ENCODE measurements at places on chromosomes 3 and 15.

GRCh38 chr3:101876142-101876541 is 26.8 kb downstream of the NFKBIZ start:
- no peak for DNase-seq

- no peak for DNase-seq
These were observed 89.0 kb upstream of the STRIT1 start for GRCh38 chr3:155382396-155383042.

DNA sequence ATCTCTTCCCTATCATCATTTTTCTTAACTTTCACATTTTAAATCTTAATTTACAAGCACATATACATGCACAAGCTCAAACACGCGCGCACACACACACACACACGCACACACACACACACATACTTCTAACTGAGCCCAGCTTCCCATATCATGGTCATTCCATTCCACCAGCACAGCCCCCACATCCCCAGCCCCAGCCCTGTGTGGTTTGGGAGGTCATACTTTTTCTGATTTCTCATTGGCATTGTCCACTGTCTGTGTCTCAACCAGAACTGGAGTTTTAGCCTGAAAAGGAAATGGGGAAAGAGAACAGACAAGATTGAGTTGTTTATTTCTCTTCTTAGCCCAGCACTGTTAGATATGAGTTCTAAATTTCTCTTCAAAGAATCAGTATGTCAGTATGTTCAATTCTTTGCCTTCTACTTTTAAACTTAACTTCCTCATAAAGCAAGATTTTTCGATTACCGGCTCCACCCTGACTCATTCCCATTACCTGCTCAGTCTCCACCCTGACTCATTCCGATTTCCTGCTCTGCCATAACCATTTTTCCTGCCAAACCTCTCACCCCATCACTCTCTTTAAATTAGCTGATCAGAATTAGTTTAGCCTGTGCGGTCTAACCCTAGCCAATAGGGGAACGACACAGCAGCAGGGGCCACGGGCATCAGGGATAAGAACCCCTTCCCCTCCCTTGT is 6.4 kb downstream of the IQCF1 start:
- no peak for DNase-seq

GRCh38 chr15:98856532-98856907 is 151.1 kb downstream of the PGPEP1L start:
- no peak for DNase-seq

DNA sequence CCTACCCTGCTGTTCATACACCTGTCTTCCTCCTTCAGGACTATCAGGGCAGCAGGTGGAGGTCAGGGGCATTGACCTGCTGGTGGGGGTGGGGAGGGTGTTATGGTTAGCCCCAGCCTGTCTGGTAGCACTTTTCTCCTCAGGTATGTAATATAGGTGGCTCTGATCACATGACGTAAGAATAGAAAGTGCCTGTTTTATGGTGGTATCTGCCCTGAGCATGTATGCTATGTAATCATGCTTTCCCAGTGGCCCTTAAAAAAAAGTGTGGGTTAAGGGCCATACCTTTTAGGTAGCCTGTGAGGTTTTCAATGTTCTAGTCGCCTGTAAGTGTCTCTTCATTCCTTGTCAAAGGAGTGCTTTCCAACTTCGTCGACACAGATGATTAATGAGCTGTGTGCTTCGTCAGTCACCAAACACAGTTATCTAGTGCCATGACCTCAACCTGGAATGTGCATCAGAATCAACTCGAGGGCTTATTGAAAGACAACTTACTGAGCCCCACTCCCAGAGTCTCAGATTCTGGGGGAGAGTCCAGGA is 86.3 kb downstream of the KLHL25 start:
- DNase-seq, result no peak

DNA sequence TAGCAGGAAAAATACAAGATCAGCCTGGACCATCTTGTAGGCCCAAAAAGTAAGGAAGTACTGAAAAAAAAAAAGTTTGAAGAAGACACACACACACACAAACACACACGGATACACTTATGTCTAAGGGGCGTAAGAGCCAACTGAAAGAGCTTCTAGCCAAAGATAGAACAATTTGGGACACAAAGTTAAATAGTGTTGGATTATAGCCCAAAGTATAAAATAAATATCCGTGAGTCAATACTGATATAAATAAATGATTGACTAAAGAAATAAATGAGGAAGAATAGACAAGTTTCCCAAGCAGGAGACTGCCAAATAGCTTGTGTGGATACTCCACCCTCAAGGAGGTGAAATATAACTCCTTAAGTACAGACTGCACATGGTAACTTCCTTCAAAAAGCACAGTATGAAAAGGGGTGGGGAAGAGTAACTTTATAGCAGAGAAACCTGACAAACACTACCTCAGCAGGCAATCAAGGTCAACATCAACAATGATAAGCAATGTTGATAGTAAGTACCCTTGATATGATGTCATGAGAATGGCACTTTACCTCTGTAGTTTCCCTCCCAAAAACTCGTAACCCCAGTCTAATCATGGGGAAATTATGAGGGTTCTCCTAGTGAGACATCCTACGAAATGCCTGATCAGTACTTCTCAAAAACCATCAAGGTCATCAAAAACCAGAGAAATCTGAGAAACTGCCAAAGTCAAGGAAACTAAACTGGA is 187.3 kb upstream of the ATP11B start:
- no peak for DNase-seq

DNA sequence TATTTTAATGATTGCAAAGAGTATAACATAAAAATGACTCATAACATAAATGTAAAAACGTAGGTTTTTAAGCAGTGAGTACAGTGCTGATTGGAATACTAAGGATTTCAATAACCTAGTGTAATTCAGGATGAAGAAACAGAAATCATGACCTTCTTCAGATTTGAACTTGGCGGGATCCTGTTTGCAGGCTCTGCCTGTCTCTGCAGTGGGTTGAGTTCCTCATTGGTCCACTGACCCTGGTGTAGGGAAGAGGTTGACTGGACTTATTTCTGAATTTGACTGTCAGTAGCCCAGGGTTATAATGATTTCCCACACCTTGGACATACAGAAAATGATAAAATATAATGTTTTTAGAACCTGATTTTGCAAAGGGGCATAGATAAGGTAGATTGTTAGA is 171.7 kb downstream of the FNDC3B start:
- no peak for DNase-seq

GRCh38 chr15:62124176-62124972 is 40.7 kb downstream of the C2CD4B start:
- DNase-seq, result no peak

DNA sequence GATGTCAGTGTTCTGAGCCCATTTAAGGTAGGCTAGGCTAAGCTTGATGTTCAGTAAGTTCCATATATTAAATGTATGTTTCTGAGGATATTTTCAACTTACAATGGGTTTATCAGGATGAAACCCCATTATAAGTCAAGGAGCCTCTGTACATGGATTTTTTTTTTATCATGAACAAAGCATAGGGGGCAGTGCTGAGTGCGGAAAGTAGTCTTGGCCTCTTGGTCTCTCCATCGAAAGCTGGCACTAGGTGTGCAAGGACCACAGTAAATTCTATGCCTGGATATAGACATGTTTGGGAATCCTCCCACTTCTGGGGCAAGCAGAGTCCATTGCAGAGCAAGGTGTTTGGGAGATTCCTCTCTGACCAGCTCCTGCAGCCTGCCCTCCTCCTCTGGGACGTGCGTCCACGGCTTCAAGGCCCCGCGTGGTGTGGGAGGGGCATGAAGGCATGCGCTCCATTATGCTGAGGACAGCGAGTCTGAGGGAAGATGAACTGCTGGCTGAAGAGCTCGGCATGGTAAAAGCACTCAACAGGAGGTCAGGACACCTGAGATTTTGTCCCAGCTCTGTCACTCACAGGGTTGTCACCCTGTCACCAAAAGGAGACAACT is 122.9 kb upstream of the LIPC start:
- DNase-seq, result no peak

- DNase-seq, result no peak
These were observed 597.2 kb upstream of the ADAMTS9 start for GRCh38 chr3:65284961-65285360.

DNA sequence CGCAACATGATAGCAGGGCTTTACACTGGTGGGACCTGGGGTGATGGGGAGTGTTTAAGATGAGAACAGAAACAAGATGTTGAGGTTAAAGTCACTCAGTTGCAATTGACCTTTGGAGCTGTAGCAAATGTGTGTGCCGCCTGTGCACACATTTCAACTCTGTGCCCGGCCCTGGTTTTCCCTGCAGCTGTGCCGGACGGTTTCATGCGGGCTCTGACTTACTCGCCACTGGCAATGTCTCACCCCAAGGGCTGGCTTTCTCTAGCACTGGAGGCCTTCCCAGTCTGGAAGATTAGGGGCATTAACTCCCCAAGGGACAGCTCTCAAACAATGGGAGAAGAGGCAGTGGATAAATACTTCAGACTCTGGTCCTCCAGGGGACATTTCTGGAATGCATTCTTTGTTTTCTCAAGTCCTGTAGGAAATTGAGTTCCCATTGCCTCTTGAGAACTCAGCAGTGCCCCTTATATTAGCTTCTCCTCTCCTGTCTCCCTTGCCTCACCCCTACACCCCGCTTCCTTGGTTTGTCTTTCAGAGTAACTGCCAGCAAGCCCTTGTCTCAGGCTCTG is 152.5 kb downstream of the EDEM1 start:
- DNase-seq, result no peak

DNA sequence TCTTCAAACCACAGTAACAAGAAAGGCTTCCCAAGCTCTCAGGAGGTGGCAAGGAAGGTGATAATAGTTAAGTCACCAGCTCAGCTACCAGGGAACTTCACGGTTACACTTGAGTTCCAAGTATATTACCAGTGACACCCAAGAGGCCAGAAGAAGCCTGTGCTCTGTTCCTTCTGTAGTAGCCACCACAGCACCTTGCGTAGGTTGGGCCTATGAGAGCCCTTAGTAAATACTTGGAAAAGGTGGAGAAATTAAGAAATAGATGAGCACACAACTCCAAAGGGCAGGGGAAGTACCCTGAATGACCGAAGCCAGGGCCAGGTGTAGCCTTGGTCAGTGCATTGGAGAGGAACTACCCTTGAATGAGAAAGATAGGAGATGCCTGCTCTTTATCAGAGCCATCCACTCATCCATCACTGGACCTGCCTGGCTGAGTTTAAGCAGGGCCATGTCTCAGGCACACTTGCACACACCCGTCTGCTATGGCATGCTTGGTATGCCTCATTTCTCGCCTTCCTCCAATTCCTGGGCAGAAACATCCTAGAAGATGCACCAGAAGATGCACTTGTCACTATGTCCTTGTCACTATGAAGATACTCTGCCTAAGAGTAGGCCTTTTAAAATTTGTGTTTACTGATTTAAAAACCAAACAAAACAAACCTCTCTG is 32.6 kb upstream of the NDUFB4 start:
- DNase-seq, result no peak

- no peak for DNase-seq
These were observed 33.0 kb downstream of the ANP32A start for GRCh38 chr15:68787609-68788263.

GRCh38 chr15:73755481-73755880 is 2.3 kb upstream of the INSYN1 start:
- DNase-seq, result no peak

GRCh38 chr15:36230776-36231175 is 348.6 kb upstream of the CDIN1 start:
- DNase-seq, result no peak

- DNase-seq, result no peak
These were observed 53.0 kb upstream of the ACTL6A start for GRCh38 chr3:179509701-179510100.

- no peak for DNase-seq
These were observed 72.3 kb upstream of the ST3GAL6 start for GRCh38 chr3:98690876-98691275.

DNA sequence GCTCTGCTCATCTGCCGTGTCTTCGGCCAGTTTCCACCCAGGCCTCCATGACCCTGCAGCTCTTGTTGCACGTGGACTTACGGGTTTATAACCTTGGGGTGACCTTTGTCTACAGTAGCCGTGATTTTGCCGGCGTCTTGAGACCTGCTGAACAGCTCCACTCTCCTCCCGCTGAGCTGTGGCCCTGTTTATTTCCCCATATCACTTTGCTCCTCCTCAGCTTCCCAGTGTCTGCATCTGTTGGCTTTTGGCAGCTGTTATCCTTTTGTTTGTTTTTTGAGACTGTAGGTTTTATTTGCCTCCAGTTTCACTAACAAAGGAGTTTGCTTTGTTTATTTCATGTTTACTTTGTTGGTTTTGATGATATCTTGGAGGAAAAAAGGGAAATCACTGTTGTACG is 29.3 kb upstream of the SLC28A1 start:
- DNase-seq, result no peak

GRCh38 chr15:94026458-94027304 is 204.7 kb upstream of the MCTP2 start:
- no peak for DNase-seq

DNA sequence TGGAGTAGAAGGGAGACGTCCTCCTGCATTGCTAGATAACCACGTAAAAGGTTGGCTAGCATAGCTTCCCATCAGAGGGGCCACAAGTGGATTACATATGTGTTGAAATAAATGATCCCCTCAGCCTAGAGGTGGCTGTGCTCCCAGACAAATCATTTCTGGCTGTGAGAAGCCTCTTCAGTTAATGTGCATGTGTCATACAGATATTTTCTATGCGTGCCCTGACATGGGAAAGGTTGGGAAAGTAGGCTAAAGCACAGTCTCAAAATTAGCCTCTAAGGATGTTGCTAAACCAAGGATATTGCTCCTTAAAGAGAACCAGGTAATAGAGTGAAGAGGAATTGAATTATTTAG is 17.8 kb downstream of the USP3 start:
- DNase-seq, result no peak

DNA sequence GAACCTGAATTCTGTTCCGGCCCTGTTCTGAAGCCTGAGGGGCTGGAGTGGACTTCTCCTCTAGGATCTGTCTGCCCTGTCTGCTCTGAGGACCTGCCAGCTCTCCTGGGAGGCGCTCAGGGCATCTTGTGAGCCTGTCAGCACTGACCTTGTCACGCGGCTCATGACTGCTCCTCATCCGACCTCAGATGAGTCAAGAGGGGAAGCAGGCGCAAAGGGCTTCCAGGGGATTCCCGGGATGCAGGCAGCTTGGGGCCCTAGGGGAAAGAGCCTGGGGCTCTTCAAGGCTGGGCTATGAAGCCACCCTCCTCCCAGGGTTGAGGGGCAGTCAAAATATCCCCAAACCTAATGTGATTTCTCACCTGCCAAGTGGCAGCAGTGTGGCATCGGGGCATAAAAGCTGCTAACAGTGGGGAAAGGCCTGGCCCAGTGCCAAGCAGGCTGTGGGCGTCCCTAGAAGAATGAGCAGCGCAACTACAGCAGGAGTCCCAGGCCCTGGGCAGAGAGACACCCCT is 27.6 kb upstream of the ANKDD1A start:
- peak; percentile 65 for DNase-seq

DNA sequence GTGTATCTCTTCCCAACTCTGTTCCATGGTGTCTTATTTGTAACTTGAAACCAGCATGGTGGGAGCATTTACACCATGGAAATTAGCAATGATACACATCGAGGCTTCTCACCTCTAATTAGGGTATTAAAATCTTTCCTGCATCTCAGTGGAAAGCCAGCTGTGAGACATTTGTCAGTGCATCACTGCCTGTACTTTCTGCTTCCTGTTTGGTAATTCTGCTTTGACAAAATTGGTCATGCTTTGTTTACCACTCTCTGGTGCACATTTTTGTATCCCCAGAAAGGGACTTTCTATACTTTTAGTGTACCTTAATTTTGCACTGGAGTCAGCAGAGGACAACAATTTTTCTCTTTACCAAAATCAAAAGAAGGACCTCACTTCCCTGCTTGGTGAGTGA is 402.1 kb downstream of the PDCD6IP start:
- DNase-seq, result no peak
